ENCODE measurements at places on chromosomes 6 and 20. TPM values are rescaled to one million over a fixed set of nuclear protein-coding genes. Genes with fewer than 3 reads are reported as not detected.

GRCh38 chr6:74283532-74283931, 587.5 kb downstream of the CD109 start:
- H3K36me3 ChIP-seq: no peaks in the 10 kb centered on the region
- no peak for DNase-seq
- H3K27me3 ChIP-seq: peaks cover 14% of the 10 kb centered on the region
- no peak overlapping the region for H3K4me3 ChIP-seq
- no peaks in the 10 kb centered on the region for H3K4me1 ChIP-seq
- no peak overlapping the region for H3K27ac ChIP-seq

GRCh38 chr6:14792118-14792955, 453.5 kb upstream of the JARID2 start:
- no peak overlapping the region for H3K27ac ChIP-seq
- peaks cover 7% of the 10 kb centered on the region for H3K27me3 ChIP-seq
- no peak overlapping the region for H3K4me3 ChIP-seq
- no peaks in the 10 kb centered on the region for H3K36me3 ChIP-seq
- no peak for DNase-seq

GRCh38 chr6:109045493-109045892, 49.2 kb downstream of the SESN1 start:
- DNase-seq: no peak
- no peaks in the 10 kb centered on the region for H3K27me3 ChIP-seq
- no peaks in the 10 kb centered on the region for H3K4me1 ChIP-seq
- no peak overlapping the region for H3K4me3 ChIP-seq
- peaks cover 10% of the 10 kb centered on the region for H3K36me3 ChIP-seq
- H3K27ac ChIP-seq: no peak overlapping the region

- peaks cover 20% of the 10 kb centered on the region for H3K27me3 ChIP-seq
- H3K36me3 ChIP-seq: no peaks in the 10 kb centered on the region
- no peak for DNase-seq
- H3K4me1 ChIP-seq: peaks cover 6% of the 10 kb centered on the region
- no peak overlapping the region for H3K27ac ChIP-seq
- no peak overlapping the region for H3K4me3 ChIP-seq
Observed at GRCh38 chr6:54043360-54043759, 67.9 kb upstream of the MLIP start.

GRCh38 chr20:36847009-36847709, 28.8 kb upstream of the TLDC2 start:
- peak overlapping the region; percentile 95 for H3K27ac ChIP-seq
- no peak for DNase-seq
- peaks cover 19% of the 10 kb centered on the region for H3K4me1 ChIP-seq

- H3K27ac ChIP-seq: no peak overlapping the region
- H3K36me3 ChIP-seq: peaks cover 7% of the 10 kb centered on the region
- no peak for DNase-seq
- H3K4me3 ChIP-seq: no peak overlapping the region
- peaks cover 21% of the 10 kb centered on the region for H3K4me1 ChIP-seq
Observed at GRCh38 chr6:163579880-163580295, 165.4 kb downstream of the QKI start.

DNA sequence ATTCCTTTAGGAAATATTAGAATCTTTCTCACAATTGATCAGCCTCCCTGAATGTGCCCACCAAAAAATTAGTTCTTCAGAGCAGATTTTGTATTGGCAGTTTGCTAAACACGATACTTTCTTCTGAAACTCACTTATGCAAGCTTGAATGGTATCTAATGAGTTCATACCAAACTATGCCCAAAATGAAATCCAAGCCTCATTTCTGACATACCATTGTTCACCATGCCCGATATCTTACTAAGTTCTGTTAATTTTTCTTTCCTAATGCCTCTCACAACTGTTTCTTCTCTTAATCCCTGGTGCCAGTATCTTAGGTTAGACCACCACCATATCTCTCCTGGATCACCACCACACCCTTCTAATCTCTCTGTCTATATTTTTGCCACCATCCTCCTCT, 755.9 kb downstream of the KIF16B start:
- H3K27ac ChIP-seq: no peak overlapping the region
- H3K27me3 ChIP-seq: no peaks in the 10 kb centered on the region
- no peak for DNase-seq
- peaks cover 11% of the 10 kb centered on the region for H3K4me1 ChIP-seq

GRCh38 chr20:6851136-6851535, 83.7 kb downstream of the BMP2 start:
- no peaks in the 10 kb centered on the region for H3K4me1 ChIP-seq
- no peaks in the 10 kb centered on the region for H3K36me3 ChIP-seq
- no peak overlapping the region for H3K4me3 ChIP-seq
- peaks cover 12% of the 10 kb centered on the region for H3K27me3 ChIP-seq

GRCh38 chr6:74439123-74439811, 743.3 kb downstream of the CD109 start:
- no peaks in the 10 kb centered on the region for H3K36me3 ChIP-seq
- peaks cover 3% of the 10 kb centered on the region for H3K27me3 ChIP-seq
- H3K4me3 ChIP-seq: no peak overlapping the region
- H3K4me1 ChIP-seq: no peaks in the 10 kb centered on the region
- no peak overlapping the region for H3K27ac ChIP-seq

GRCh38 chr6:169289619-169290339, 36.1 kb upstream of the THBS2 start:
- no peak for DNase-seq
- no peak overlapping the region for H3K4me3 ChIP-seq
- no peak overlapping the region for H3K27ac ChIP-seq
- H3K4me1 ChIP-seq: peaks cover 16% of the 10 kb centered on the region
- H3K36me3 ChIP-seq: no peaks in the 10 kb centered on the region

- peaks cover 22% of the 10 kb centered on the region for H3K36me3 ChIP-seq
- peak overlapping the region; percentile 85 for H3K4me3 ChIP-seq
- peak overlapping the region; percentile 75 for H3K27ac ChIP-seq
- no peaks in the 10 kb centered on the region for H3K27me3 ChIP-seq
Observed at GRCh38 chr6:109484122-109484521, 1.1 kb upstream of the ZBTB24 start.

DNA sequence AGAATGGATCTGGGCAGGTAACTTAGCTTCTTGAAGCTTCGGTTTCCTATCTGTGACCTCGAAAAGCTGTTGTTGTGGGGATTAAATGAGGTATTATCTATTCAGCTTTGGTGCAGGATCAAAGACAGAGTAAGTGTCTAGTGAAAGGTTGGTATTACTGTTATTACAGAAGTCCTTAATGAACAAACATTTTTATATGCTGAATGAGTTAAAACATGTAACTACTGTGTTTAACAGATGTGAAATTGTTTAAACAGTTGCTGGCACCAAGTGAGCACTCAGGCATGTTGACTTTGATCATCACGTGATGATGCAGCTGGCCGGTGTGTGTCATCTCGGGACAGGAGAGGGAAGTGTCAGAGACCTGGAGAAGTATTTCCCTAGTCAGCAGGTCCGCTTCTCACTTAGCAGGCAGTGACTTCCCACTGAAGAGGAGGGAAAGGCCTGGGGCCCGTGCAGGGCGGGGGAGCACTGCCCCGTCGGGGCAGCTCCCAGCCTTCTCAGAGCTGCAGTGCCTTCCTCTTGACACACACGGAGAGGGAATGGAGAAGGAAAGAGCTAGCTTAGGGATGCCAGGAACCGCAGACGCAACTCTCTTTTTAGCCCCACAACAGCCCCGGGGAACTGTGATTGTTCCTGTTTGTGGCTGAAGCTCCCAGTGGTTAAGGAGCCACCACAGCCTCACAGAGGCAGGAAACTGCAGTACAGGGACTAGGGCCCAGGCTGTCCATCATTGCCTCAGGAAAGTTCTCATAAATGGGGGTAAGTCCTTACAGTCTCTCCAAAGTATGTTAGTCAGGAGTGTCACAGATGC, 18.0 kb downstream of the TUBB2A start:
- DNase-seq: no peak
- H3K27ac ChIP-seq: peak overlapping the region; percentile 67
- peaks cover 30% of the 10 kb centered on the region for H3K36me3 ChIP-seq

GRCh38 chr6:52517502-52518278, 59.2 kb downstream of the TRAM2 start:
- peak overlapping the region; percentile 83 for H3K27ac ChIP-seq
- H3K4me3 ChIP-seq: peak overlapping the region; percentile 65
- peaks cover 35% of the 10 kb centered on the region for H3K36me3 ChIP-seq
- peaks cover 35% of the 10 kb centered on the region for H3K4me1 ChIP-seq
- H3K27me3 ChIP-seq: no peaks in the 10 kb centered on the region

DNA sequence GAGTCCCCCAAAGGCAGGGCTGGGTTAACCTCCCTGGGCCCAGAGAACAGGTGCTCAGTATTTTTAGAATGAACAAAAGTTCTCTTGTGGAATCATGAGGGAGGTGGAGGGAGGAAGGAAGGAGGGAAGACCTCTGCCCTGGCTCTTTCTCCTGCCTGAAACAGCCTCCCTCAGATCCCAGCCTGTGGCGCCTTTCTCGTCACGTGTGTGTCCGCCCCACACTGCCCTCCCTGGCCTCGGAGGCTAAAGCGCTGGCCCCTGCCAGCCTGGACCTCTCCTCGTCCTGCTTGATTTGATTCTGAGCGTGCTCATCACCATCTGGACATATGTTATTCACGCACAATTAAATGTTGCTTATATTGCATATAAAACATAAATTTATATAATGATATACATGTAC, 40.9 kb downstream of the PHACTR3 start:
- DNase-seq: peak; percentile 52
- no peaks in the 10 kb centered on the region for H3K36me3 ChIP-seq
- no peak overlapping the region for H3K4me3 ChIP-seq
- H3K27me3 ChIP-seq: peaks cover 20% of the 10 kb centered on the region
- no peak overlapping the region for H3K27ac ChIP-seq
- no peaks in the 10 kb centered on the region for H3K4me1 ChIP-seq

DNA sequence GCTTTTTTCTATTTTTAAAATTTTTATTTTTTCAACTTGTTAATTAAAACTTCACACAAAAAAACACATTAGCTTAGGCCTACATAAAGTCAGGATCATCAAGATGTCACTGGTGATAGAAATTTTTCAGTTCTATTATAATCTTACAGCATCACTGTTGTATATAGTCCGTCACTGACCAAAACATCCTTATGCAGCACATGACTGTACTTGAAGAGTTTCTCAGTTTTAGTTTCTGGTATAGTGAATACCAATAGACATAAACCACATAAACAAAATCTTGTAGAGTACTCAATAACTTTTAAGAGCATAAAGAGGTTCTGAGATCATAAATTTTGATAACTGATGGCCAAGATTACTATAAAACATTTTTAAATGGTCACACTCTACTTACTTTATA, 71.8 kb downstream of the ASCC3 start:
- H3K4me1 ChIP-seq: no peaks in the 10 kb centered on the region
- DNase-seq: no peak
- no peaks in the 10 kb centered on the region for H3K27me3 ChIP-seq
- H3K36me3 ChIP-seq: peaks cover 21% of the 10 kb centered on the region

DNA sequence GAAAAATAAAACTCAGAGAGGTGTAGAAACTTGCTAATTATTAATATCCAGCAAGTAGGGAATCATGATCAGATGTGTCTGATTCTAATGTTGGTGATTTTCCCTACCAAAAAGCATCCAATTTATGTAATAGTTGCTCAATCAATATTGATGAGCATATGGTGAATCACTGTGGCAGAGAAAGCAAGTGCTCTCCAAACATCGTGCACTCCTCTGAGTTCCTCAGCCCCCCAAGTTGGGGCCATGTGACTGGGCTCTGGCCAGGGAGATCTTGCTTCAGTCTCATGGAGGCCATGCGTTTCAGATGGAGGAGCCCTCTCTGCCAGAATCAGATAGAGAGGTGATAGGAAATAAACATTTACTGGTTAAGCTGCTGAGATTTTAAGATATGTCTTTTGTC, 133.2 kb upstream of the LY86 start:
- no peak overlapping the region for H3K27ac ChIP-seq
- H3K4me3 ChIP-seq: no peak overlapping the region
- peaks cover 24% of the 10 kb centered on the region for H3K27me3 ChIP-seq
- no peaks in the 10 kb centered on the region for H3K4me1 ChIP-seq
- no peaks in the 10 kb centered on the region for H3K36me3 ChIP-seq
- DNase-seq: no peak

VGLL2 gene
- 3.0 TPM for total RNA-seq

ADAM33 gene
- 8.2 TPM for total RNA-seq

PPP1R16B gene
- 0.31 TPM for total RNA-seq

COL10A1 gene
- 0.14 TPM for total RNA-seq

C4A gene
- 9.7 TPM for total RNA-seq
